Astrocyte of the spinal cord (primary cell): ENCODE measurements at places on chromosomes 11 and 22.

- DNase-seq: peak; percentile 5
These were observed 39.1 kb downstream of the CASP12 start for GRCh38 chr11:104858882-104859775.

DNA sequence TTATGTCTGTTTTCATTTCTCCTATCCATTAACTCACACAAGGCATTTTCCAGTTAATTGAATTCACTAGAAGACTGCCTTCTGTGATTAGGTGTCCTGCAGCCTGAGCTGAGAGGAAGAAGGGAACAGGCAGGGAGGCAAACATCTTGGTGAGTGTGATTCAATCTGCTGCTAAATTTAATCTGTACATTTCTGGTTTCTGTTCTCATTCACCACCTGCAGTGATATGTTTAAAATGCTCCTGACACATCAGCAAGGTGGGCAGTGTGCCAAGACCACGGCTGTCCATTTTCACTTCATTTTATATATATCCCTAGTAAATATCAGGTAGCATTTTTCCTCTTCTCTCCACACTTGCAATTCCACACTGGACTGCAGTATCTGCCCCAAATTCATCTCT is 416.5 kb downstream of the TMEM135 start:
- peak; percentile 48 for DNase-seq

DNA sequence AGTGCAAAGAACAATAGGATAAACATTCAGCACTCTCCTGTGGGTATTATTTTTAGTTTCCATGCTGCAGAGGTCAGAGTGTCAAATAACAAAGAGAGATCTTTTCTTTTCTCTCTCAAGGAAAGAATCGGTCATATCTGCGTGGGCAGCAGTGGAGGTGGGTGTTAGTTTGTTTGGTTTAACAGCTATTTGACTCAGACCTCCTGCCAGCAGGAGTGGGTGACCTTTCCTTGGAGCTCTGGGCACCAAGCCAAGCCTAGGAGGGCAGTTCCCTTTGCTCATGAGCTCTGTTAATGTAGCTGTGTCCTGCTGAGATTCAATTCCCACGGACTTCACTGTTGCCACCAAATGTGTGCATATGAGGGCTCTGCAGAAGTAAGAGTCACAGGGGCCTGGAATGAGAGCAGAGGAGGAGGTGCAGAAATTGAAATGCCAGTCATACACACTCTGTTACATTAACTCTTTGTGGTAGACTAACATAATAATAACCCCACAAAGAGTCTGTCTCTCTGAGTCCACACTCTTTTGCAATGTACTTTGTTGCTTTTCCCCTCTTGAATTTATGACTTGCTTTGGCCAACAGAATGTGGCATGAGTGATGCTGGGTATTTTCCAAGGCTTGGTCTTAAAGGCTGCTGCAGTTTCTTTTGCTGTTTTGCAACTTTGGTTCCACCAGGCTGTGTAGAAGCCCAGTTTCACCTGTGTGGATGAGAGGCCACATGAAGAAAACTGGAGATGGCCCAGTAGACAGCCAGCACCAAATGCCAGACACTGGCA is 76.0 kb upstream of the GRK3 start:
- peak; percentile 92 for DNase-seq

GRCh38 chr11:73177778-73178539 is 35.8 kb upstream of the FCHSD2 start:
- DNase-seq: peak; percentile 66

GRCh38 chr22:44804327-44804726 is 52.0 kb downstream of the ARHGAP8 start:
- no peak for DNase-seq

- DNase-seq: no peak
These were observed 74.6 kb upstream of the YWHAH start for GRCh38 chr22:31869739-31870138.

GRCh38 chr11:2432628-2433071 is 11.7 kb downstream of the TRPM5 start:
- no peak for DNase-seq

GRCh38 chr11:126063507-126063852 is 814 bp upstream of the CDON start:
- DNase-seq: no peak

DNA sequence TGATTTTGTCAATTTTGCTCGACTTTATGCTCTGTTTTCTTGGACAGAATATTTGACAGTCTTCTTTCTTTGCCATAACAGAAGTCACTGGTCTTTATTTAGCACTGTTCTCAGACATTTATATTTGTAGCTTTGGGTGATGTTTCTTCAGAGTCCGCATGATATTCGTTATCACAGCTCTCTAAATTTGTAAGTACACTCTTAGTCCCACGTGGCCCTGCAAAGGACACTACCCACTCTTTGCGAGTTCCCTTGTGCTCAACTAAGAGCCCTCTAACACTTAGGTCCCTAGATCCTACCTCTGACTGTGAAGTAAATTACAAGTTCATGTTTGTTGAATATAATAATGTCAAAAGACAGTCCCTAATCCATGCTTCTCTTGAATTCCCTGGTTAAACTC is 651.9 kb downstream of the NTM start:
- no peak for DNase-seq

DNA sequence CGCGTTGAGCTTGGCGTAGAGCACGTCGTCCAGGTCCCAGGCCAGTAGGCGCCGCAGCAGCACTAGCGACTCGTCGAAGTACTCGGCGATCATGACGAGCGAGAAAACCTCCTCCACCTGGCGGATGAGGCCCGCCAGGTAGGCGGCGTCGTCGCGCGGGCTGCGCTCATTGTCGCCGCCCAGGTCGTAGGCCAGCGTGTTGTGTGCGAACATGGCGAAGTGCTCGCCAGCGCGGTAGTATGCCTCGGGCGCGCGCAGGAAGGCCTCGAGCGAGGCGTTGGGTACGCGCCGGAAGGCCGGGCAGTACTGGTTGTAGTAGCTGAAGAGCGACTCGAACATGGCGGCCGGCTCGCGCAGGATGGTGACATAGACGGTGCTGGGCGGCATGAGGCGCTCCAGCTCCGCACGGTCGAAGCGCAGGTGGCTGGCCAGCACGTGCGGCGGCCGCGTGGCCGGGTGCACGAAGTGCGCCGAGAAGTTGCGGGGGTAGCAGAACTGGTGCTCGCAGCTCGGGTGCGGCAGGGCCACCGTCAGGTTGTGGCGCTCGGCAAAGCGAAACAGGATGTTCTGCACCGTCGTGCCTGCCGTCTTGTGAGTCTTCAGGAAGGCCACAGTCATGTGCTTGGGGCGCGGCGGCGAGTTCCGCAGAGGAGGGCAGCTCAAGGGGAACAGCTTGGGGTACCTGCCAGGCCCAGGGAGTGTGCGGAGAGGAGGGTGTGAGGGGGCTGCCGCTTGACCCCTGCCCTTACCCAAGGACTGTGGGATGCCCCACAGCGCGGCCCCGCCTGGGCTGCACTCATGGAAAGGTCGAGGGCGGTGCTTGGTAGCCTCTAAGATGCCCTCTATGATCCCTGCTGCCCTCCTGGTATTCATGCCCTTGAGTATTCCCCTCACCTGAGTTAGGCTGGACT is 5.7 kb downstream of the GAL3ST3 start:
- DNase-seq: no peak

DNA sequence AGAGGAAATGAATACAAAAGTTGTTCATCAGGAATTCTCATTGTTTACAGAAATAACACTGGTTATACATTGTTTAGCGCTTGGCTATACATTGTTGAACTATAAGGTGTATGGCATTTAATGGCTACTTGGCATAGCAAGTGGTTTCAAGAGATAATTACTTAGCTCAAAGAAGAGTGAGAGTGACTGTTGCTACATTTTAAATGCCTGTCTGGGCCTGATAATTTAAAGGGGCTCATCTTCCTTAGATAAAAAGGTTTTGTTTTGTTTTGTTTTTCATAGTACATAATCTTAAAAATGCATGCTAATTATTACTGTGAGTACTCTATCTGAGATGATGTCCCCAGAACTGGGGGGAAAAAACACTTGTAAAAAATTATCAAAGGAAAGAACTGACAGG is 1.5 kb upstream of the SMPD1 start:
- no peak for DNase-seq

- peak; percentile 21 for DNase-seq
These were observed 29.1 kb downstream of the DRD2 start for GRCh38 chr11:113446112-113446511.

- peak; percentile 56 for DNase-seq
These were observed 1.8 kb upstream of the RASGRP2 start for GRCh38 chr11:64745521-64746328.

DNA sequence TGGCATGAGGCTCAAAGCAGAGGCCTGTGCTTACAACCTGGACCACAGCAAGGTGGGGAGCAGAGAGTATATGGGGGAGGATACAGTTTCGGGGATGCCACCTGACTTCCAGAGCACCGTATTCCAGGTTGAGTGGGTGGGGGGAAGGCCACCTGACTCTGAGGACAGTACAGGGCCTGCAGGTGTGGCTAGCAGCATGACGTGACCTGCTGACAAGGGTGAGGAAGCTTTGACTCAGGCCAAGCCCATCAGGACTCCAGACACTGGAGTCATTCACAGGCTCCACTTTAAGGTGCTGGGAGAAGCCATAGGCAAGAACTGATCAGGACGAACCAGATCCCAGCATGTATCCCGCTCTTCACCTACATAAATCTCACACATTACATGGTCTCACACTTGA is 34.6 kb upstream of the CRTAM start:
- DNase-seq: no peak

GRCh38 chr11:18324381-18324780 is 2.0 kb downstream of the GTF2H1 start:
- no peak for DNase-seq

GRCh38 chr11:112997857-112998466 is 36.7 kb downstream of the NCAM1 start:
- DNase-seq: no peak

- DNase-seq: no peak
These were observed 21.9 kb upstream of the OR2AT4 start for GRCh38 chr11:75118577-75118976.

- no peak for DNase-seq
These were observed 850 bp upstream of the MIF start for GRCh38 chr22:23893121-23893944.

GRCh38 chr11:60130496-60130895 is 42.0 kb downstream of the MS4A2 start:
- DNase-seq: no peak

DNA sequence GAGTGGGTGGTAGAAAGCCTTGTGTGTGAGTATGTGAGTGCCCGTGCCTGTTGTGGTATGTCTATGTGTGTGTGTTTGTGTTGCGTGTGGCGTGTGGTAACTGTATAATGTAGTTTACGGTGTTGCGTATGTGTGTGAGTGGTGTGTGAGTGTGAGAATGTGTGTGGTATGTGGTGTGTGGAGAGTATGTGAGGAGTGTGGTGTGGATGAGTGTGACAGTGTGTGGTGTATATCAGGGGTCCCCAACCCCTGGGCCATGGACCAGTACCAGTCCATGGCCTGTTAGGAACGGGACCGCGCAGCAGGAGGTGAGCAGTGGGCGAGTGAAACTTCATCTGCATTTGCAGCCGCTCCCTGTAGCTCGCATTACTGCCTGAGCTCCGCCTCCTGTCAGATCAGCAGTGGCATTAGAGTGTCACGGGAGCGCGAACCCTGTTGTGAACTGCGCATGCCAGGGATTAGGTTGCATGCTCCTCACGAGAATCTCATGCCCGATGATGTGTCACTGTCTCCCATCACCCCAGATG is 5.7 kb downstream of the UPK3A start:
- peak; percentile 17 for DNase-seq

DNA sequence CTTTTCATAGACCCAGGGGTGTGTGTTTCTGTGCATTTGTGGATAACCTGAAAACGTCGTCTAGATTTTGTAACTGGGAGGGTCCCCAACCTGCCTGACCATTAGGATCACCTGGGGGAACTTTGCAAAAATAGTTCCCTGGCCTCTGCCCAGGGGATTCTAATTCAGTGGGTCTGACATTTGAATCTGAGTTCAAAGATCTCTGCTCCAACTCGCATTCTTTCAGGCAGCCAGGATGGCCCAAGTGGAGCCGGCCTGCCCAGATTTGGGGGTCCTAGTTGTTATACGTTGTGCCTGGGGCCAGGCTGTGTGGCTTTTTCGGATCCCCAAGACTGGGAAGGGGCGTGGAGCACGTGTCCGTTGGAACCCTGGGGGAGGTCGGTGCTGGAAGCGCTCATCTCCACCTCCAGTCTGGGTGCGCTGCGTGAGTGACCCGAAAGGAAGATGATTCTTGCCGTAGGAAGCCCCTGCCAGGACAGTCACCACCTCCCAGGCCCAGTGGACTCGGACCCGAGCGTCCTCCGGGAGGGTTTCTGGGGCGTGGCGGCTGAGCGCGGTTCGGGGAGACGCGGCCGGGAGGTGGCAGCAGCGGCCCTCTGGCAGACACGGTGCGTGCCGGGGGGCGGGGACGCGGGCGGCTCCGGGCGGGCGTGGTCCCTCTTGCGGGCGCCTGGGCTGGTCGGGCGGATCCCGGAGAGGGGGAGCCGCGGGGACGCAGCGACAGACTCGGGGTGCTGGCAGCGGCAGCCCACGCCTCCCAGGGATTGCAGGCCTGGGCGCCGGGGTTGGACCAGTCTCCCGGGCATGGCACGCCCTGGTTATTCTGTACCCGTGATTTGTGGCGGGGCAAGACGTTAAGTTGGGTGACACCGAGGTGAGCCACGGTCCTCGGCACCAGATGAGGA is 29.2 kb upstream of the PLET1 start:
- DNase-seq: peak; percentile 47

GRCh38 chr22:17194213-17194612 is 25.0 kb downstream of the ADA2 start:
- no peak for DNase-seq

GRCh38 chr11:116507849-116508695 is 264.7 kb downstream of the BUD13 start:
- no peak for DNase-seq

- DNase-seq: no peak
These were observed 2.2 kb upstream of the PHLDA2 start for GRCh38 chr11:2931420-2931746.

DNA sequence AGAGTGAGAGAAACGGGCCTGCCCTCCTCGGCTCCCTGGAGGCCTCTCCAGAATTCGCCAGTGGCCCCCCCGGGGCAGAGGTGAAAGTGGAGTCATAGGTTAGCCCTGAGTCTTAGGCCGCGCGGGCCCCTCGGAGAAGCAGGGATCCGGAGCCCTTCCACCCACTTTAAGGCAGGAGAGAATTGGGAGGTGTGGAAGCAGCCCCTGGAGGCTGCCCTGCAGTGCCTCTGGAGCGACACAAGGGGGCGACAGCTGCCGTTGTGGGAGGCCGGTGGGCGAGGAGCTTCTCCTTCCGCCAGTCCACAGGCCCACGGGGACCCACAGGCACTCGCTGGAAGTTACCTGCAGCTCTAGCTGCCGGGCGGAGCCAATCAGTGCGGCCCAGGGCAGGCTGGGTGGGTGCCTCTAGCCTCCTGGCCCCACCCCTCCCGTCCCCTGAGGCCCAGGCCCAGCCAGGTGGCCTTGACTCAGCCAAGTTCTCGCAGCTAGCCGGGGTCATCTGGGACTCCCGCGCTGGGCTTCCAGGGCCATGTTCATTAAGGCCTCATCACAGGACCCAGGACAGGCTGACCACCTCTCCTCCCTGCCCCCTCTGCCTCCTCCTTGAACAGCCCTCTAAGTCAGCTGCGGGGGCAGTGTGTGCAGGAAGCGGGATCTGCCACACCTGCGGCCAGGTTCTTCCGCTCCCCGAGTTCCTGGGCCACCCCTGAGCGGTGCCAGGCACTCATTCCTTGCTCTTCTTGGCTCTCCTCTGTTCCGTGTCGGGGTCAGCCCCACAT is 5.0 kb downstream of the DGKZ start:
- DNase-seq: no peak
